ENCODE measurements at places on chromosomes 3 and 15.

DNA sequence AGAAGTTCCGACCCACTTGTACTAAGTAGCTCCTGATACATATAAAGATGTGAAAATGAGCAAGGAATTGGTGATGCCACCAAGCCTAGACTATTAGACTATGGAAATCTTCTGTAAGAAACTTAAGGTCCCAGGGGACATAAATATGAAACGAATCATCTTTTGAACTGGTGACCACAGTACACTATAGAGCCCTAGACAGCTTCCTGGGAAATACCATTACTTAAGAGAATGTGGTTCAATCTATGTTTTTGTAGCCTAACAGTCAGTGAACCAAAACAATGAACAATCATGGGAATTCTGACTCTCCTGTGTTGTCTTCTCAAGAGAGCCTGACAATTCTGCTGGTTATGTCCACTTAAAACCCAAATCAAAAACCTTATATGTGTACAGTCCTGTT is 191.6 kb downstream of the GREM1 start:
- DNase-seq, result no peak

DNA sequence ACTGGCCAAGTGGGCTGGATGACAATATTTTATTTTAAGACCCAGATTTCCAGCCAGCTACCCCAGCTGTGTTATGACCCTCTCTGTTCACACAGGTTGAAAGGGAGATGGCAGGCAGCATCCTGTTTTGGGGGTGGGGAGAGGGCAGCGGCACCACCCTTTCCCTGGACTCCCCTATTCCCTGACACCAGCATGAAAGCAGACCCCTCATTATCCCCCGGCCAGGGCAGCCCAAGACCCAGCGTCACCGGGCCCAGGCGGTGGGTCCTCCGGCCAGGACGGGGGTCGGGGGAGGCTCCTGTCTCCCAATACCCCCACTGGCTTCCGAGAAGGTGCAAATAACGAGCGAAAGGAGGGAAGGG is 127.6 kb upstream of the MEF2A start:
- no peak for DNase-seq

- DNase-seq, result no peak
Observed at GRCh38 chr15:69604072-69604411, 151.4 kb downstream of the RPLP1 start.

GRCh38 chr15:43294091-43294706 is 27.5 kb upstream of the TGM5 start:
- no peak for DNase-seq

DNA sequence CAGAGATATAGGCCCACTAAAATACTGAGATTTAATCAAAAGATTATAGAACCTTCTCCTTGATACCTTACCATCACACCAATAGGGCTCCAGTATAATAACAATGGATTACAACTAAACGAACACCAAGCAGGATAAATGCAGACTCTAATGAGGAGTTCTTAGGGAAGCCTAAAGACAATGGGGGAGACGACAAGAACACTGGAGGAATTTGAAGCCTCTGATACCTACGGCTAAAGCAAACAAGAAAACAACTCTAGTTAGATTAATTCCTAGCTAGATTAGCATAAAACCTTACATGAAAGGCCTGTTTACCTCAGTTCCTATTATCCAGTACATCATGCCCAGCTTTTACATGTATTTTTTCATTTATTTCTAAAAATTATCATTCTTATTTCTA is 35.1 kb downstream of the NGLY1 start:
- DNase-seq, result no peak
